ENCODE measurements at places on chromosomes 7 and 10.

- DNase-seq: no peak
Measured at GRCh38 chr7:4959893-4960292, 906 bp upstream of the MMD2 start.

DNA sequence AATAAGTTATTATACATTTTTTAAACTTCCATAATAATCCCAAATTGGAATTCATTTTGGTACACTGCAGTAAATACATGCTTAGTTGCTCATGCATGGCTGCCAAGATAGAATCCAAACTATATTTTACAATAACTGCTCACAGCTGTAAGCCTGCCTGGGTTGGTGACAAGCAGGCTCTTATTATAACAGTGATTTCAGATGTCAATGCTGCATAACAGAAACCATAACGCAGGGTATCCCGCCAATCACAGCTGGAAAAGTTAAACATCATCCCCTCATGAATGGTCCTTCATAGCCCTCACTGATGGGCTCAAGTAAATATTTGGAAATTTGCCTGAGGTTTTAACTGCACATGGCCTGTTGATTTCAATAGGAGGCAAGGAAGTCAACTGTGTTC is 149.8 kb downstream of the AMPH start:
- no peak for DNase-seq

DNA sequence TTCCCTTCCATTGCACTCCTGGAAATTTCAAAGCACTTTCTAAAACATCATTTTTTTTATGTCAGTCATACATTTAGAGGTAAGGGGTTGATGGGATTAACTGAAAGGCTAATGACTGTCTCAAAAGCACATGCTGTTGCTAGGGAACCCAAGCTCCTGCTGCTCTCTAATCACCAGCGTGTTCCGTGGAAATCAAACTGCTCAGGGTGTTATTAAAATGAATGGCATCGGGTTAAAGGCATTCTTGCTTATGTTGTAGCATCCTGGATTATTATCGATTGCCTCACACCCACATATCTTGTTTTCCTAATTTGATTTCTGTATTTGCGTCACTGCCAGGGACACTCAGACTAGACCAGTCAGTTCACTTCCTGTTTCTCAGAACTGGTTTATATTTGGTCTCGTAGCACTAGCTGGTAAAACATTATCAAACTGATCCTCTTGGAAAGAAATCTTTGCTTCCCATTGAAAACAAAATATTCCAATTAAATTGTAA is 216.5 kb upstream of the MKLN1 start:
- no peak for DNase-seq

- DNase-seq: no peak
Measured at GRCh38 chr7:141541375-141541774, 9.8 kb upstream of the AGK start.

DNA sequence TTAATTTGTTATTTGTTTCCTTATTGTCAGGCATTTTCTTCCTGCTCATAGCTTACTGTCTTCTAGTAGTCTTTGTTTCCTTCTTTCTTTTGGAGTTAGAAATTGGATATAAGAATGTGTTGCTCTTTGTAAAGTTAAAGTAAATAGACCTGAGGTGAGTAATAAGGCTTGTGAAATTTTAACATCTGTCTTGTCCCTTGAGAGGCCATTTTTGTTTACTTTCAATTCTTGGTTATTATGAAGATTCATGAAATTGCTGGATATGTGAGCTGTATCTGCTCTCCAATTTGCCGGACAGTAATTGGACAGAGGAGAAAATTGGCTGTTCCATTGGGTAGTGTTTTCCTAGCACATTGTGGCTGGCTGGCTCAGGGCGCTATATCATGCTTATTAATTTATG is 260.7 kb downstream of the EXOC4 start:
- DNase-seq: no peak

- no peak for DNase-seq
Measured at GRCh38 chr10:51066231-51066630, 8.1 kb upstream of the PRKG1 start.

DNA sequence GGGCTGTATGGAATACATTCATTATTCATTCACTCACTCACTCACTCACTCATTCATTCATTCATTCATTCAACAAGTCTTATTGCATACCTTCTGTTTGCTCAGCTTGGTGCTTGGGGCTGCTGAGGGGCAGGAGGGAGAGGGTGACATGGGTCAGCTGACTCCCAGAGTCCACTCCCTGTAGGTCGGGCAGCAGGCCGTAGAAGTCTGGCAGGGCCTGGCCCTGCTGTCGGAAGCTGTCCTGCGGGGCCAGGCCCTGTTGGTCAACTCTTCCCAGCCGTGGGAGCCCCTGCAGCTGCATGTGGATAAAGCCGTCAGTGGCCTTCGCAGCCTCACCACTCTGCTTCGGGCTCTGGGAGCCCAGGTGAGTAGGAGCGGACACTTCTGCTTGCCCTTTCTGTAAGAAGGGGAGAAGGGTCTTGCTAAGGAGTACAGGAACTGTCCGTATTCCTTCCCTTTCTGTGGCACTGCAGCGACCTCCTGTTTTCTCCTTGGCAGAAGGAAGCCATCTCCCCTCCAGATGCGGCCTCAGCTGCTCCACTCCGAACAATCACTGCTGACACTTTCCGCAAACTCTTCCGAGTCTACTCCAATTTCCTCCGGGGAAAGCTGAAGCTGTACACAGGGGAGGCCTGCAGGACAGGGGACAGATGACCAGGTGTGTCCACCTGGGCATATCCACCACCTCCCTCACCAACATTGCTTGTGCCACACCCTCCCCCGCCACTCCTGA is 2.4 kb downstream of the EPO start:
- no peak for DNase-seq

GRCh38 chr7:115471891-115472290 is 550.0 kb downstream of the MDFIC start:
- no peak for DNase-seq

GRCh38 chr7:42207420-42207819 is 29.6 kb downstream of the GLI3 start:
- DNase-seq: no peak

GRCh38 chr10:7486528-7486927 is 75.7 kb upstream of the SFMBT2 start:
- no peak for DNase-seq

- DNase-seq: no peak
Measured at GRCh38 chr7:25288556-25289307, 60.4 kb upstream of the NPVF start.

DNA sequence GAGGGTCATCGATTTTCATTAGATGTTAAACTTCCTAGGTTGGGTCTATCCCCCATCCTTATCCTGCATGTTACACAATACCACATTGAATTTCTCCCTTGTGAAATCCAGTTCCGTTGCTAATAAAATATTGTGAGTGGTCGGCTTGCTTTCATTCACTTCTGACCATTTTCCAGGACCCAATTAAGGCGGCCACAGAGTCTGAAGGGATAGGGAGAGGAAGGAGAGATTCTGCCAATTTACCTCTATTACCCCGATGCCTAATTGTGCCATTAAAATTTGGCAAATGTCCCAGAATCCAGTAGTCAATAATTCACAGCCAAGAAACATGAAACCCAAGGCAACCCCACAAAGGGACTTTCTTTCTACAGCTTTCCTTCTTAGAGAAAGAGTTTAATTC is 129.9 kb downstream of the IPMK start:
- DNase-seq: no peak

- no peak for DNase-seq
Measured at GRCh38 chr10:56135828-56136227, 225.2 kb downstream of the ZWINT start.

GRCh38 chr10:596725-597345 is 92.6 kb downstream of the DIP2C start:
- no peak for DNase-seq

DNA sequence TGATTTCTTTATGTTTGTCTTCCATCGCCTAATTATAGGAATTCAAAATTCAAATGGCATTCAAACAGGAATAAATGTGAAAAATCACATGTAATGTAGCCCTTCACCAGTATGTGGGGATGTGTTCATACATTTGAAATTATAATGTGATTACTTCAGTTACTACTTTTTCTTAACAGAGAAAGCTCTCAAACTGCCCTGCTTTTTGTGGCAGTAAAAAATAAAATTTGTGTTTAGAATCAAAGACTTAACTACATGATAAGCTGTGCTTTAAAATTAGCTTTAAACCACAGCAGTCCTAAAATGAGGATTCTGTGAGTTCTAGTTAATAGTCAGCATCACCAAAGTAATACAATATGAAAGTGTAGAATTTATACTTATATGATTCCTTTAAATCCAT is 7.8 kb upstream of the HERC4 start:
- DNase-seq: no peak

- DNase-seq: no peak
Measured at GRCh38 chr10:93742633-93743349, 14.9 kb upstream of the LGI1 start.

- DNase-seq: no peak
Measured at GRCh38 chr10:104449391-104449790, 95.8 kb downstream of the CFAP58 start.

DNA sequence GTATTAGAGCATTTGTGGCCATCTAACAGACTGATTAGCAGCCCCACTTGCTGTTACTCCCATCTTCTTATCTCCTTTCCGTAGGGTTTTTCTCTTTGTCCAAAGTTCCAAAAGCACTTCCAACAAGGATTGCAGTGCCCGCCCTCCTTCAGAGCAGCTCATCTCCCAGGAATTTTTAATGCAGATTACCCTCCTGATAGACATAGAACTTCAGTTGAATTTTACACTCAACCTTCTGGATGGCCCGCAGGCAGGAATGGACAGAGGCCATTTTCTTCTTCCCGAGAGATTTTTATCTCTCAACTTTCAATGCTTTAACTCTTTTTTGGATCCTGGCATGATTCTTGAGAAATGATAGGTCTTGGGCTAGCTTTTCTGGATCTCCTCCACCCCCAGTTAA is 23.3 kb downstream of the PRKG1 start:
- DNase-seq: no peak

Data from activated naive CD4-positive, alpha-beta T cell treated with Interleukin-2 at 50 U/mL for 16 hours (primary cell).